ENCODE measurements at places on chromosomes 5 and 9. TPM values are rescaled to one million over a fixed set of nuclear protein-coding genes. Genes with fewer than 3 reads are reported as not detected.

DNA sequence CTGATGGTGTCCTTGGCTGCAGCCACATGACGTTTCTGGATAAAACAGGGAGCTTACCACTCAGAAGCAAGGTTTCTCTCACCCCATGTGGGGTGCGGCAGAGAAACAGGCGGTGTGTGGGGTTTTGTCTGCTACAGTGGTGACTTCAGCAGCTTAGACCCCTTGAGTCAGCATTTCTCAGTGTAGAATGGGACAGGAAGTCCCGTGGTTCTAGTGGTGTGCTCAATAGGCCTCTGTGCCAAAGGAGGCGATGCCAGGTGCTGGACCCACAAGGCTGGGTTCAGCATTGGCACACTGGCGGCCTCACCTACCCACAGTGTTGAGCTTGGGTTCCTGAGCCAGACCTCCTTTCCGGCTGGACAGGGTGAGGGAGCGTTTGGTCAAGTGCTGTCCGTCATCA is 125.2 kb upstream of the SMIM23 start:
- H3K4me3 ChIP-seq = no peak overlapping the region
- H3K4me1 ChIP-seq = peaks cover 13% of the 10 kb centered on the region
- H3K27me3 ChIP-seq = no peaks in the 10 kb centered on the region
- no peak for DNase-seq
- no peaks in the 10 kb centered on the region for H3K36me3 ChIP-seq
- H3K27ac ChIP-seq = no peak overlapping the region

DNA sequence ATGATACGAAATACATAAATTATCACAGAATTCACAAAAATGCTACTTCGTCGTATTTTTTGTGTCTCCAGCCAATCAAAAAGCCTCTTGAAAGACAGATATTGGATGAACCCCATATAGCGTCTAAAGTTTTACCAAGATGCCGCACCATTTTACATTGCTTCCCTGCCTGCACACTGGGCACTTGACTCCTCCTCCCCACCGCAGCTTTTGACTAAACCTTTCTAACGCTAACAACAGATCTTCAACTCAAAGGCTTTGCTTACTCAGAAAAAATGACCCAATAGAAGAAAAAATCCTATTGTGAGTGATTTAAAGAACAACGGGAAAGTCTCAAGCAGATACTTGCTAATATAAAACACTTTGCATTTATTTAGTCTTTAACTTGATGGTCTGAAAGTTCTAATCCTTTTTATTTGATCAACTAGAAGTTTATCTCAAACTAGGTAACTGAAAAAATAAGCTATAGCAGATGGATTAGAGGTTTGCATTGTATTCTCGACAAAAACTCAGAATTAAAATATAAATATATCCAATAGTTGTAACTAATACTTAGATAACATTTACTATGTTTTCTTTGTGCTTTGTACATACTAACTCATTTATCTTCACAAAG is 609.1 kb upstream of the DMAC1 start:
- no peaks in the 10 kb centered on the region for H3K27me3 ChIP-seq
- peak; percentile 5 for DNase-seq
- no peak overlapping the region for H3K27ac ChIP-seq
- H3K4me3 ChIP-seq = no peak overlapping the region
- peaks cover 11% of the 10 kb centered on the region for H3K4me1 ChIP-seq

DNA sequence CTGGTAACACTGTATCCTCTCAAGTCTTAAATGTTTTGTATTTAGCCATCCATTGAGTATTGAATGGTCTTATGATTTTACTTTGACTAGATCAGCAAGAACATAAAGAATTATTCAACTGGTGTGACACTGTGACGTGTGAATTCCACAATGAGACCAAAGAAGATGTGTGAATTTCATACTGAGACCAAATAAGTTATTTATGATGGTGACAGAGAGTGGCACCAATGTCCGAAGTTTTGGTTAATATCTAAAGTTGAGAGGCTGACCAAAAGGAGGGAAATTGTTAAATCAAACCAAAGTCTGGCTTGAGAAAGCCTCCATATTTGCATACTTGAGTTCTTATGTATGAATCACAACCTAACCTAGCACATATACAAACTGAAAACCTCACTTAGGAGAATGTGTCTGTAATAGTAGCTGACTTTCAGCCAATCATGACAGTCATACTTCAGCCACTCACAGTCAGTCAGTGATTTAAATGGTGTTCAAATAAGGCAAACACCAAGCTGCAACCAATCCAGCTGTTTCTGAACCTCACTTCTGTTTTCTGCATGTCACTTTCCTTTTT is 31.5 kb upstream of the FAM170A start:
- no peak overlapping the region for H3K27ac ChIP-seq
- H3K4me1 ChIP-seq = no peaks in the 10 kb centered on the region
- no peak overlapping the region for H3K4me3 ChIP-seq
- no peaks in the 10 kb centered on the region for H3K27me3 ChIP-seq
- no peaks in the 10 kb centered on the region for H3K36me3 ChIP-seq

DNA sequence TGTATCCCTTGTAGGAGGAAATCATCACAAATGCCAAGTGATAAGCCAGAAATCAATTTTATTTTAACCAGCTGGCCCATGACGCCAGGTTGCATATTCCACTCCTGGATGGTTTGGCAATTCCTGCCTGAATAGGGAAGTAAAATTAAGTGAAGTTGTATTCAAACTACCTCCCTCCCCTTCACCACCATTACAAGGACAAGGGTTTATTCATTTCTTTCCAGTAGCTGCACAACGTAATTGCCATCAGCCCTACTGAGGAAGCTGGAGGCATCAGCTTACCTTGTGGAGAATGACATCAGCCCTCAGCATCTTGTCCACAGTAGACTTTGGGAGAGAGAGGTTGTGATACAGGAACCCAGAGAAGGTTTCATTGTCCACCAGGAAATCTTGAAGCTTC is 66.6 kb downstream of the ABCA1 start:
- no peaks in the 10 kb centered on the region for H3K27me3 ChIP-seq
- peaks cover 4% of the 10 kb centered on the region for H3K36me3 ChIP-seq
- H3K4me3 ChIP-seq = no peak overlapping the region
- DNase-seq = no peak

DNA sequence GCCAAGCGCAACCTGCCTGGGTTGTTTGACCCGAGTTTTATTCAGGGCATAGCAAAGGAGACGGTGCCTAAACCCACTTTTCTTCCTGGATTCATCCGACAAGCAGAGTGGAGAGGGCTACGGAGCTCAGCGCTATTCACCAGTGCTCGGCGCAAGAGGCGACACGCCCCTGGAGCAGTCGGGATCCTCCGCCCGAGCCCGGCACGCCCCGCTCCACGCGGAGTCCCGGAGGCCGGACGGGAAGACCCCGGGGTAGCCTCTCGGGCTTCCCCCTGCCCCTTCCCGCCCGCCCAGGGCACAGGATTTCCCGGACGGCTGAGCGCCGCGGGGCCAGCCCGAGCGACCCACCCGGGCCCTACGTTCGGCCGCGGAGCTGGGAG is 427 bp downstream of the SERINC5 start:
- H3K27ac ChIP-seq = no peak overlapping the region
- peaks cover 41% of the 10 kb centered on the region for H3K4me1 ChIP-seq
- peak overlapping the region; percentile 83 for H3K4me3 ChIP-seq
- peak; percentile 80 for DNase-seq

DNA sequence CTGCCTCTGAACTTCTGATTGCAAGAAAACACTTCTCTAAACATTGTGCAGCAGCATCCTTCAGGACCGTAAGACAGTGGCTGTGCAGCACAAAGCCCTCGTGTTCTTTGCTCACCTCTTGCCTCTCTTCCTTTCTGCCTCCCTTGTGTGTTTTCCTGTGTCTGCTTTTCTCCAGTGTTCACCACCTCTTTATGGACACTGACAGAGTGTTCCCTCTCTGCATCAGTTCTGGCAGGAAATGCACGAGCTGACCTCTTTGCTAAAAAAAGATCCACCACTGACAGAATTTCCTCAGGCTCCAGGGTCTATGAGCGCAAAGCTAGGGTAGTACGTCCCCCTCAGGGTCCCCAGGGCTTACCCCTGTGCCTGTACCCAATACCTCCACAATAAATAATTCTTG is 74.3 kb downstream of the C5orf15 start:
- no peak overlapping the region for H3K27ac ChIP-seq
- peaks cover 3% of the 10 kb centered on the region for H3K4me1 ChIP-seq
- no peak for DNase-seq
- H3K27me3 ChIP-seq = no peaks in the 10 kb centered on the region
- H3K4me3 ChIP-seq = no peak overlapping the region

DNA sequence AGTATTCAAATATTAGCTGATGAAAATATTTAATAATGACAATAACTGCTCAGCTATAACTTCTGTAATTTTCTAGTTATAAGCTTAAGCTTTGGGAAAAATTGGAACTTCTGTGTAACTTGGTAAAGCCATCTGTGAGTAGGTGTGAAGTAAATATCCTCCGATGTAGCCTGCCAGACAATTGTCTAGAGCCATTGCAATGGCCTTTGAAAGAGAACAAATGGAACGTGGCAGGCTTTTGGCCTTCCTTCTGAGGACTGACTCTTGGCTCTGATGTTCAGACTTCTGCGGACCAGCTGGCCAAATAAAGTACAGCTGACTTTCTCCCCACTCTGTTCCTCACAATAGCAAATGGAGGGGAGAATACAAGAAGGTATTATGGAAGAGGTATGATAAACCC is 203.4 kb upstream of the NMUR2 start:
- no peaks in the 10 kb centered on the region for H3K36me3 ChIP-seq
- peaks cover 21% of the 10 kb centered on the region for H3K4me1 ChIP-seq
- DNase-seq = no peak
- no peak overlapping the region for H3K27ac ChIP-seq

DNA sequence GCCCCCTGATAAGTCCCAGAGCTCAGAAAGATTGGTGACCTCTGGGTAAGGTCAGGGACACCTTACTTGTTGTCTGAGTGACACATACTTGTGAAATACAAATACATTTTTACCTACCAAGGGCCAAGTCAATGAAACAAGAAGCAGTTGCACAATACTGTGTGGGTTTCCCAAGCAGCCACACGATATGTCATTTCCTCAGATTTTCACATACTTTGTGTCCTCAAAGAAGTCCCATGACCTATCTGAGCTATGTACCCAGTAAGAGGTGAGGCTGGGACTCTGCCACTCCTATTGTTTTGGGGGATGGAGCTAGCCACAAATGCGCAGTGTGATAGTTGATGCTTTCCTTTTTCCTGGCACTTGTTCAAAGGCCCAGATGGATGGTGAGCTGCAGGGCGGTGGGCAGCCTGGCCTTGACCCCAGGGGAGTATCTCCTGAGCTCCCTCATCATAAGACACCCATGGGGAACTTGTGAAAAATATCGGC is 4.8 kb upstream of the SLC25A51 start:
- H3K27me3 ChIP-seq = peaks cover 9% of the 10 kb centered on the region
- peaks cover 9% of the 10 kb centered on the region for H3K4me1 ChIP-seq
- no peak overlapping the region for H3K27ac ChIP-seq
- no peak for DNase-seq

- no peaks in the 10 kb centered on the region for H3K4me1 ChIP-seq
- H3K27me3 ChIP-seq = no peaks in the 10 kb centered on the region
- no peak overlapping the region for H3K4me3 ChIP-seq
- no peaks in the 10 kb centered on the region for H3K36me3 ChIP-seq
- no peak overlapping the region for H3K27ac ChIP-seq
- no peak for DNase-seq
These were observed 109.2 kb downstream of the DMXL1 start for GRCh38 chr5:119179857-119180641.

- no peaks in the 10 kb centered on the region for H3K27me3 ChIP-seq
- no peak overlapping the region for H3K27ac ChIP-seq
- DNase-seq = no peak
These were observed 33.4 kb upstream of the NCS1 start for GRCh38 chr9:130138791-130139190.

- H3K4me3 ChIP-seq = no peak overlapping the region
- no peaks in the 10 kb centered on the region for H3K27me3 ChIP-seq
- peaks cover 11% of the 10 kb centered on the region for H3K4me1 ChIP-seq
- DNase-seq = no peak
- H3K27ac ChIP-seq = no peak overlapping the region
These were observed 544.5 kb downstream of the CSNK1G3 start for GRCh38 chr5:124056326-124056990.

DNA sequence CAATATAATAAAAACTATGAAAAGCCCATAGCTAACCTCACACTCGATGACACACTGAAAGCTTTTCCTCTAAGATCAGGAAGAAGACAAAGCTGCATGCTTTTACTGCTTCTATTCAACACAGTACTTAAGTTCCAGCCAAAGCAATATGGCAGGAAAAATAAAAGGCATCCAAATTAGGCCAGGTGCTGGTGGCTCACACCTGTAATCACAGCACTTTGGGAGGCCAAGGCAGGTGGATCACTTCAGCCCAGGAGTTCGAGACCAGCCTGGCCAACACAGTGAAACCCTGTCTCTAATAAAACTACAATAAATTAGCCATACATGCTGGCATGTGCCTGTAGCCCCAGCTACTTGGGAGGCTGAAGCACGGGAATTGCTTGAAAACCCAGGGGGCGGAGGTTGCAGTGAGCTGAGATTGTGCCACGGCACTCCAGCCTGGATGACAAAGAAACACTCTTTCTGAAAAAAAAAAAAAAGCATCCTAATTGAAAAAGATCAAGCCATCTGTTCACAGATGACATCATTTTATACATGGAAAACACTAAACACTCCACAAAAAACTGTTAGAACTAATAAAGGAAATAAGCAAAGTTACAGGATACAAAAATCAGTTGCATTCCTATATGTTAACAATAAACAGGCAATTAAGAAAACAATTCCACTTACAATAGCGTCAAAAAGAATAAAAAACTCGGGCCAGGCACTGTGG is 17.9 kb downstream of the ZFR start:
- H3K27me3 ChIP-seq = no peaks in the 10 kb centered on the region
- no peak overlapping the region for H3K27ac ChIP-seq
- no peak overlapping the region for H3K4me3 ChIP-seq
- H3K4me1 ChIP-seq = no peaks in the 10 kb centered on the region

GRCh38 chr9:14320271-14321181 is 6.6 kb upstream of the NFIB start:
- peaks cover 95% of the 10 kb centered on the region for H3K27me3 ChIP-seq
- peaks cover 12% of the 10 kb centered on the region for H3K4me1 ChIP-seq

GRCh38 chr5:39409033-39409432 is 15.7 kb downstream of the DAB2 start:
- no peak overlapping the region for H3K4me3 ChIP-seq
- H3K36me3 ChIP-seq = no peaks in the 10 kb centered on the region
- no peak for DNase-seq
- H3K27me3 ChIP-seq = no peaks in the 10 kb centered on the region
- H3K4me1 ChIP-seq = peaks cover 5% of the 10 kb centered on the region
- H3K27ac ChIP-seq = no peak overlapping the region

- no peaks in the 10 kb centered on the region for H3K4me1 ChIP-seq
- H3K27ac ChIP-seq = no peak overlapping the region
- no peak overlapping the region for H3K4me3 ChIP-seq
- H3K27me3 ChIP-seq = no peaks in the 10 kb centered on the region
These were observed 75.4 kb upstream of the TBC1D2 start for GRCh38 chr9:98330831-98331230.

- peaks cover 21% of the 10 kb centered on the region for H3K4me1 ChIP-seq
- H3K36me3 ChIP-seq = no peaks in the 10 kb centered on the region
- no peak overlapping the region for H3K27ac ChIP-seq
- no peaks in the 10 kb centered on the region for H3K27me3 ChIP-seq
These were observed 142.2 kb downstream of the FGF10 start for GRCh38 chr5:44246986-44247385.

GRCh38 chr5:89535411-89535810 is 652.4 kb upstream of the MEF2C start:
- DNase-seq = no peak
- H3K27me3 ChIP-seq = no peaks in the 10 kb centered on the region
- H3K36me3 ChIP-seq = no peaks in the 10 kb centered on the region
- H3K4me3 ChIP-seq = no peak overlapping the region
- H3K4me1 ChIP-seq = no peaks in the 10 kb centered on the region

Gene SLC36A3
- not detected for total RNA-seq

Gene SLC30A5
- 32.4 TPM for total RNA-seq

Gene FBN2
- 113 TPM for total RNA-seq

Gene TAS2R1
- not detected for total RNA-seq

Gene PKD2L2
- total RNA-seq = not detected

Gene SECISBP2
- 90.0 TPM for total RNA-seq

Gene PCDHGA4
- 2.3 TPM for total RNA-seq

All from neural progenitor cell (in vitro differentiated cells).